ENCODE measurements at places on chromosomes 1 and 21. TPM values are rescaled to one million over a fixed set of nuclear protein-coding genes. Genes with fewer than 3 reads are reported as not detected.

DNA sequence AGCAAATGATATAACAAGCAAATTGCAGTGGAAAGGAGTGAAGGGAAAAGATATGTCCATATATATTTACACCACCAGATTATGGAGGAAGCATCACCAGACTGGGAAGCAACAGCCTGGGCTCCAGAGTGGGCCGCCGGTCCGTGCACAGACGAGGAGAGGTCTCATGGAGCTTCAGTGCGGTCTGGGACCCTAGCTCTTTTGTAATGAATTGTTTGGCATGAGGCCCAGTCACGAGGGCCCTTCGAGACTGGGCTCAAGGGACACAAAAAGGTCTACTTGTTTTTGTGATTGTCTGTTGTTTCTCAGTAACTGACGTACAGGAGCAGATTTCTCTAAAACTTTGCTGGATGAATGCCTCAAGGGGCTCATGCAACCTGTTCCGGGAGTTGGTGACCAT, 12.9 kb upstream of the STUM start:
- DNase-seq, result no peak

GRCh38 chr21:35721701-35722100, 338.6 kb downstream of the SETD4 start:
- no peak for DNase-seq

The MPL gene
- total RNA-seq, result 0.65 TPM

DNA sequence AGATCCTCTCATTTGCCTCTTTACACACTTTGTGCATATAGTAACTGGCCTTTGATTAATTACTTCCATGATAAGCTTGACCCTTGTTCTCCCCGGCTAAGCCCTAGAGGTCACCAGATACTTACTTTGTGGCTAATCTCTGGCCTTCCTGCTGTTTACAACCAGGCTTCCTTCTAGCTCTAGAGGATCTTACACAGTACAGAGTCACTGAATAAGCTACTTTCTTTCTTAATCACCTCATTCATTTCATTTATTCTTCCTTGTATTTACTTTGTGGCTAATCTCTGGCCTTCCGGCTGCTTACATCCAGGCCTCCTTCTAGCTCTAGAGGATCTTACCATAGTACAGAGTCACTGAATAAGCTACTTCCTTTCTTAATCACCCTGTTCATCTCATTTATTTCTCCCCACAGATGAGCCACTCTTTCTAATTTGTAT, 144.3 kb upstream of the C1orf21 start:
- no peak for DNase-seq

DNA sequence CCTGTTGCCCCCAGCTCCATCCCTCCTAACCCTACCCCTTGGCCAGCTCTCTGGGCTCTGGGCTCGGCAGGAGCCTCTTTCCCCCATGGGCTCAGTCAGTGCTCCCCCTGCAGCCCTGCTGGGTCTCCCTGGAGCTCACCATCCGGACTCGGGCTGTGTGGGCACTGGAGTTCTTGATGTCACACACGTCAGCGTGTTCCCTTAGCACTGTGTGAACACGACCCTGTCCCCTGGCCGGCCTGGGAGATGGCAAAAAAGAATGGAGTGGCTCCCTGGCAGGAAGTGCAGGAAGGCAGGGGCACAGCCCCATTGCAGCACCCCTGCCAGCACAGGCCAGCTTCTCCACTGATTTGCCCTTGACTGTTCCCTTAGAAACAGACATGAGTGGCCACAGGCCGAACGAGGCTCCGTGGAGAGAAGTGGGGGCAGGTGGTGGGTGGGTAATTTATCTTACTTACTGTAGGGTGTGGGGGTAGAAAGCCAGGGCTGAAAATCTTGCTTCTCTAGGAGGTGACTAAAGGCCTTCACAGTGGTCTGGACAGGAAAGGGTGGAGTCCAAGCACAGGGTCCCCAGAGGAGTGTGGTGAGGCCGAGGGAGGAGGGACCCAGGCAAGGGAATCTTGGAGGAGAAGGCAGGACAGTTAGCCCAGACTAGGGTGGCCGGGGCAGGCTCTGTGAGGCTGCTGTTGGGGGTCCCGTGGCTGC, 381.7 kb upstream of the VAMP3 start:
- no peak for DNase-seq

DNA sequence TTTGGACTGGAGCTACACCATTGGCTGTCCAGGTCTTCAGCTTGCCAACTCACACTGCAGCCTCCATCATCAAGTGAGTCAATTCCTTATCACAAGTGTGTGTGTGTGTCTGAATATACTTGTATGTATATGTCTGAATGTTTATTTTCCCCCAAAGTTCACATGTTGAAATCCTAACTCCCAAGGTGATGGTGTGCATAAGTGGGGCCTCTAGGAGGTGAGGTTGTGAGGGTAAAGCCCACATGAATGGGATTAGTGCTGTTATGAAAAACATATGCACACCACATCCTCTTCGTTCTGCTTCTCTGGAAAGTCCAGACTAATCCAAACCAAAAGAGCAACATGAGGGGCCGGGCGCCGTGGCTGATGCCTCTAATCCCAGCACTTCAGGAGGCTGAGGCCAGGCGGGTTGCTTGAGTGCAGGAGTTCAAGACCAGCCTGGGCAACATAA, 48.7 kb upstream of the LBR start:
- DNase-seq, result no peak

GRCh38 chr21:38841472-38841871, 35.7 kb downstream of the ETS2 start:
- DNase-seq, result no peak

- no peak for DNase-seq
These were observed 61.2 kb downstream of the RGS4 start for GRCh38 chr1:163130225-163130856.

The GBP7 gene
- total RNA-seq, result not detected

The ZNF697 gene
- 8.7 TPM for total RNA-seq

- DNase-seq, result no peak
These were observed 15.7 kb downstream of the ABCD3 start for GRCh38 chr1:94433866-94434265.

DNA sequence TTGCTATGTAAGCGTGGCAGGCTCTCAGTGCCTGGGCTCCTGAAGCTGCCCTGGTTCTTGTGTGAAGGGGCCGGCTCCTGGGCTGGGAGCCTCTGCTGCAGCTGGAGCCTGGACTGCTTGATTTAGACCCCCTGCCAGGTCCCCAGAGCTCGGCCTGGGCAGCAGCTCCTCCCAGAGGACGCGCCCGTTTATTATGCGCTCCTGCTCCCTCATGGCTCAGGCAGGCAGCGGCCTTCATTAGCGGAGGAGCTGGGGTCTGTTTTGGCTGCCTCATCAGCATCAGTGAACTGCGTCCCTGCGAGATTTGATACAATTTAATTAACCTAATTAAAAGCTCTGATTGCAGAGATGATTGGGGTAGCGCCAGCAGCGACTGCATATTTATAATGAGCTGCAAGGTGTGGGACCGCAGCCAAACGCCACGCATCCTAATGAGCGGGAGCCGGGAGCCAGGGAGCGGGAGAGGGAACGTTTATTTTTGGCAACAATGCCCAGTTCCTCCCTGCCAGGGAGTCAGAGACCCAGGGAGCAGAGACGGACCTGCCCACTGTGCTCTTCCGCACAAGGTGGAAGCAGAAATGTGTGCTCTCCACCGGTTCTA, 16.6 kb downstream of the UTP11 start:
- DNase-seq, result no peak

The AKNAD1 gene
- total RNA-seq, result 1.3 TPM

- no peak for DNase-seq
These were observed 148.6 kb upstream of the CD34 start for GRCh38 chr1:208059409-208060001.

The UBQLN4 gene
- total RNA-seq, result 32.5 TPM

DNA sequence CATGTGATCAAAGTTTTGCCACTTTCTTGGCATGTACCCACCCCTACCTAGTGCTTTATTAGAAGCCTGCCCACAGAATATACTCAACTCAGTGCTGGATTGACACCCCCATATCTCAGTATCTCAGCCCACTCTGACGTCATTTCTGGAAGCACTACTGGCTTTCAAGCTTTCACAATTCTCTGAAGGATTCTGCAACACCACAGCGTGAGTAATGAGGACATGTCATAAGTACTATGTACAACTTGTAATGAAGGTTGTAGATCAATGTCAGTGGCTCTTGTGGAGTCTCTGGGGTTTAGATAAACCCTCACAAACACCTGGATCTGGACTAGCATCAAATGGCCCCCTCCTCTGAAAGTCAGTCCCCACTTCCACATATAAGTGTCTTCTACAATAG, 57.2 kb downstream of the TNFSF4 start:
- DNase-seq, result no peak

- no peak for DNase-seq
These were observed 20.6 kb downstream of the GPR3 start for GRCh38 chr1:27413004-27413403.

The LCE2A gene
- total RNA-seq, result not detected

DNA sequence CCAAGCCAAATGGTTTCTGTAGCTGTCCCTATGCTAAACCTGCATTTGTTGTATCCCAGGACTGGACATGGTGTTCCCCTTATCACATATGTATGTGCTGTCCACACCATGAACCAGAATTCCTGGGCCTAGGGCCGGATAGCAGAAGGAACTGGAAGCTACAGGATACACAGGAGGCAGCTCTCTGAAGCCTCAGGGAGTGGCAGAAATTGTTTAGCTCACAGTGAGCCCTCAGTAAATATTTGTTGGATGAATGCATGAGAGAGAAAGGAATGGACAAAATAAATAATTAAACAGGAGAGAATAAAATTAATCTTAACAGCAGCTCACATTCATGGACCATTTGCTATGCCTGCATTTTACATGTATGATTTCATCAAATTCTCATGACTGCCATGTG, 2.1 kb downstream of the NIPAL3 start:
- DNase-seq, result no peak

DNA sequence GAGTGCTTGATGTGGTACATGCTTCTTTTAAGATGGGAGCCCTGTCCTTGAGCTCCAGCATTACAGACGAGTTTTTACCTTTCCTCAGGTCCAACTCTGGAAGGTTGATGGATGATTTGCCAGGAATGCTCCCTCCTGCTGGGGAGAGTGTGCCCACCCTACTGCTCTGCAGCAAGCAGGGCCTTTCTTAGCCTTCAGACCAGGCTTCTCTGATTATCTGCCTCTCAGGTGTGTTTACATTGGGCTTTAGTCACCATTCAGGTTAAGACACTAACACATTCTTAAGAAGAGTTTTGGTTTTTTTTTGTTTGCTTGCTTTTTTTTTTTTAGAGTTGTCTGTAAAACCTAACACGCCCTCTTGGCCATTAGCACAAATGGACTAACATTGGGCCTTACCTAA, 301.8 kb downstream of the KCNT2 start:
- DNase-seq, result no peak

- DNase-seq, result no peak
These were observed 46.5 kb downstream of the ETS2 start for GRCh38 chr21:38852278-38852677.

Data from lower lobe of right lung (tissue), 2 donors.